ENCODE measurements at places on chromosomes 5 and 9.

- no peak for DNase-seq
Observed at GRCh38 chr5:32578363-32578762, 7.0 kb upstream of the SUB1 start.

DNA sequence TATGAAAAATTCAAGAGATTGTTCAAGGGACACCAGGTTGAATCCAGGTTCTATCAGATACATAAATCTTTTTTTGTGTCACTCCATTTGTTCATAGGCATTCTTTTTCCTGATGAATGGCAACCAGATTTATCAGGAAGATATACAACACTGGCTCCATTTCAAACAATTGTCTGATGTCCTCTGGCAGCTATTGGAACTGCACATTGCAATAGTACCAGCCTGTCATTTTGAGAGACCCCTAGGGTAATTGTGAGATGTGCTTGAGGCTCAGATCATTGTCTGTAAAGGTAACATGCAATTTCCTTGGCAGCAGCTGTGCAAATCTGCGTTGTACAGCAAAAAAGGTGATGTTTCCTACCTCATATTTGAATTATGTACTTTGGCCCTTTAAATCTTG is 25.9 kb downstream of the KCTD16 start:
- DNase-seq, result no peak

- no peak for DNase-seq
Observed at GRCh38 chr5:21049901-21050300, 1061.9 kb upstream of the CDH18 start.

DNA sequence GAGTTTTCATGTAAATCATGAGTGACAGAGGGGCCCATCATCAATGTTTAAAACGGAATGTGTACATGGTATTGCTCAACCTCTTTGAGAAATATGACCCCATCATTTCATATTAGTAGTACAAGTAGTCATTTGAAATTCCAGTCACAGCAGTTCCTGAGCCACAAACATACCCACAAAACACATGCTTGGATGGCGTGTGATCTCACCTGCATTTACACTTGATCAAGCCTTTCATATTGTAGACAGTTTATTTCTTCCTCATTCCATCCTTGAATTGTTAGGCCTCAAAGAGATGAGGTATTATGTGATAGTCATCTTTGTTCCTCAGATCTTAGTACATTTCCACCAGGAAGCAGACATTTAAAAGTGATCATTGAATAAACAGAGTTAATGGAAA is 96.8 kb upstream of the TAS2R1 start:
- DNase-seq, result no peak

DNA sequence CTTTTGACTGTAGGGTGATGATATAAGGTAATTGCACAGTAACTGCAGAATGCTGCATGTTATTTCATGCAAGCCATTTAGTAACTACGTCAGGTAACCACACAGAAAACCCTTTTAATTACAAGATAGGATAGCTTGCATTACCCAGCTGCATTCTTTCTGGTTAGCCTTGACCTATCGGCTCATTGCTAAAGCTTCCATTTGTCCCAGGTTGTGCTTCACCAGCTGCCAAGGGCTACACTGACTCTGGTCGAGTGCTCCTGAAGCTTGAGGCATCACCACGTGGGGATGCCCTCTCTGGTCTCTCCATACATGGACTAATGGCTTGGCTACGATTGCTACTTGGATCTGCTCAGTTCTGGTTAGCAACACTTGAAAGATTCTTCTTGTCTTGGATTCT is 81.1 kb upstream of the SLC12A2 start:
- no peak for DNase-seq
